ENCODE measurements at places on chromosomes 11 and 22. TPM values are rescaled to one million over a fixed set of nuclear protein-coding genes. Genes with fewer than 3 reads are reported as not detected.
A peak's percentile ranks its signal among the peaks of the same experiment; 100 is the strongest.

- H3K36me3 ChIP-seq: no peaks in the 10 kb centered on the region
- no peaks in the 10 kb centered on the region for H3K27me3 ChIP-seq
- 0 out of 2 replicates have a peak, but pooled peaks cover under 1% of the 10 kb centered on the region for H3K4me1 ChIP-seq
- DNase-seq: no peak
- no peak overlapping the region for H3K27ac ChIP-seq
Observed at GRCh38 chr11:122107566-122107965, 8.4 kb downstream of the BLID start.

DNA sequence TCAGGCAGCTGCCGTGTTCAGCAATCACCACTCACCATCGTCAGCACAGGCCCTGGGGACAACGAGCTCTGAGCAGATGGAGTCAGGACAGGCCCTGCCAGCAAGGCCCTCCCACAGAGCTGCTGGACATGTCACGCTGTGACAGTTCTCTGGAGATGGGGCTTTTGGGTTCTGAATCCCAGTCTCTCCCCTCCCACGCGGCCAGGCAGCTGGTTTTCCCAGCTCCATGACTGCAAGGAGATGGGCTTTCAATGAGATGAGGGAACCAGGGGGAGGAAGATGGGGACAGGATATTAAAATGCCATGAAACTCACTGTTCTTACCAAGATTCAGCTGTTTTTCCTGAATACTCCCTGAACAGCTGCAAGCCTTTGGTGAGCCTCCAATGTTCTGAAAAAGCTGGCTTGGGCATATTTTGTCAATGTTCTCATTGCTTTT is 305.9 kb downstream of the BRD1 start:
- H3K27me3 ChIP-seq: no peaks in the 10 kb centered on the region
- no peaks in the 10 kb centered on the region for H3K36me3 ChIP-seq
- no peak overlapping the region for H3K4me3 ChIP-seq
- H3K4me1 ChIP-seq: no peaks in the 10 kb centered on the region
- H3K27ac ChIP-seq: no peak overlapping the region
- DNase-seq: no peak

GGTLC2 gene
- not detected for total RNA-seq

TMEM135 gene
- total RNA-seq: 47.4 TPM

DAGLA gene
- total RNA-seq: 1.3 TPM

- H3K4me1 ChIP-seq: no peaks in the 10 kb centered on the region
- no peak for DNase-seq
- H3K27me3 ChIP-seq: no peaks in the 10 kb centered on the region
- no peaks in the 10 kb centered on the region for H3K36me3 ChIP-seq
Observed at GRCh38 chr11:2302896-2303626, 1.2 kb downstream of the TSPAN32 start.

ANO9 gene
- total RNA-seq: 10.2 TPM

DNA sequence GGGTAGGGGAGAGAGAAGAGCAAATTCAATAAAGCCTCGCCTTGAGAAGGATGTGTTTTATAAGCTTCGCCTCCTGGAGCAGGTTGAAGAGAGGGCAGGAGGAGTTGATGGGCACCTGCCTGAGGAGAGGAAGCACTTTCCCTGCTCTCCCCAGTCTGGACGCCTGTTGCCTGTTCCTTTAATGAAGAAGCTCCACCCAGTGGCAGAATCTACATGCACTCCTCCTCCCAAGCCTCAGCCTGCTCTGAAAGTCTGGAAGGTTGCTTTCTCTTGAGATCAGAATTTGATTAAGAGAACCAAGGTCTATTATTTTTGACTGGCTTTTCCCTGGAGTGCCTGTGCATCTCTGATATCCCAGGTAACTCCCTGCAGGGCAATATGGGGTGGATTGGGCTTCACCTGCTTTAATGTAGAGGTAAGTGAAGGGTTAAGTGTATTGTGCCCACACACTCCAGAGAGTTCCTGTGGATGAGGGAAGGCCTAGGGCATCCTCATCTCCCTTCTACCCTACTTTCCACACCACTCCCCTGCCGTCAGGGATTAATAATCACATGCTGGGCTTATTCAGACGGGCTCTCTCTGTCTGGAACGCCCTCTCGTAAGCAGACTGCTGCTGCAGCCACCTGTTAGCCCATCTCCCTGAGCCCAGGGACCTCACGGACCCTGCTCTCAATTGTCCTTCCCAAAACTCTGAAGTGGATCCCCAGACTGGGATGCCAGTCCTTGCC is 22.3 kb downstream of the NTM start:
- H3K4me3 ChIP-seq: no peak overlapping the region
- H3K36me3 ChIP-seq: no peaks in the 10 kb centered on the region
- no peaks in the 10 kb centered on the region for H3K27me3 ChIP-seq
- H3K27ac ChIP-seq: no peak overlapping the region
- DNase-seq: peak; percentile 78
